ENCODE measurements at places on chromosomes 6 and 20.
A peak's percentile ranks its signal among the peaks of the same experiment; 100 is the strongest.

DNA sequence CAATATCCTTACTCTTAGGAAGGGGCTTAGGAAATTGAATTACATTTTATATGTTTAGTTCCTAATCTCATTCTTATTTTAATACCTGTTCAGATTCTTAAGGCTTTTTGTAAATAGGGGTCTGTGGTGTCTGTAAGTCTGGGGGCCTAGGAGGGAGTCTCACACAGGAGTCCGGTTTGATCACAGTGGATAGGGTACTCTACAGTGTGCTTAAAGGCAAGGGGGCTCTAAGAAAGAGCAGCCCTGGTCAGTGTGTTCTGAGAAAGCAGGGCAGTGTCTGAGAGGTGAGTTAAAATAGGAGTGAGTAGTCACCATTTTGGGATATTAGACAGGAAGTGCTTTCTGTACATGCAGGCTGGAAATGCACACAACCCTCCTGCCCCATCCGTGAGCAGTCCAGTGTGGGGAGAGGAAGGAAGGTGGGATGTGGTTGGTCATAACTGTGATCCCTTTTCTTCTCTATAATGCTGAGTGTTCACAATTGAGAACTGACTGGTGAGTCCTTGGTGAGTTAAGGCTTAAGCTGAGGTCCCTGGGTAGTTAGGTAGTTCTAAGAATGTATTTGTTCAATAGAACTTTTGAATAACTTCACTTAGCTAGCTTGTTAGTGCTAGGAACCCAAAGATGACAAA, 50.0 kb downstream of the CDKAL1 start:
- no peak for DNase-seq

DNA sequence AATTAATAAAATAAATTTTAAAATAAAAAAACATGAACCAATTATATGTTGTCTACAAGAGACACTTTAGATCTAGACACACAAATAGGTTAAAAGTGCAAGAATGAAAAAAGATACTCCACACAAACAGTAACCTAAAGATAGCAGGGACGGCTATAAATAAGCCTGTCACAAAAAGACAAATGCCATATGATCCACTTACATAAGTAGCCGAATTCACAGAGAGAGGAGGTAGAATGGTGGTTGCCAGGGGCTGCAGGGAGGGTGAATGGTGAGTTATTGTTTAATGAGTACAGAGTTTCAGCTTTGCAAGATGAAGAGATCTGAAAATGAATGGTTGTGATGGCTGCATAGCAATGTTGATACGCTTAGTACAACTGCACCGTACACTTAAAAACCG, 32.7 kb downstream of the KATNA1 start:
- DNase-seq, result no peak

- no peak for DNase-seq
These were observed 28.3 kb upstream of the CD83 start for GRCh38 chr6:14089224-14089623.

DNA sequence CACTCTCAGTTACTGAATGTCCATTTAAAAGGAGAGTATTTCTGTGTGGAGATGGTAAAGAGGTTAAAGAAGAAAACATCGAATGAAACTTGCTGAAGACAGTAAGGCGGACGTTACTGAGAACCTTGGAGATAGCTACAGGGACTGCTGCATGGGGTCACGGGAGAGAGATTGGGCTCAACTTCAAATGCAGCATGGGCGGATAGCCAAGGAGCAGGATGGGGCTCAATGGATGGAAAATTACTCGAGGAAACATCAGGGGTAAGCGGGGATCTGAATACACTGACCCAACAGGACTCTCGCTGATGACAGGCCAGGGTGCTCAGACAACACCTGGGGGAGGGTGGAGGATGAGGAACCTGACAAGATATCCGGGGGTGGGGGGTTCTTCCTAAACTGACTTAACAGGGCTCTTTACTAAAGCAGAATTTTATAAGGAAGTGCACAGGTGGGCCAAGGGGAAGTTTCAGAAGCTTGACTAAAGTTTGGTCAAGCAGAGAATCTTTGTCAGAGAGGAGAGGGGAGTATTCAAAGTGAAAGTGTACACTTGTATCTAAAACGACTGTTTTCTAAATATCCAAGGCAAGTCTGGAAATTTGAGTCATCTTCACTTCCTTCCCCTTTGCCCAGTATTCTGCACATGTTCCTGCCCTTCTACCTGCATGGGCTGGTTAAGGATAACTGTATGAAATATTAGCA, 22.8 kb downstream of the ECT2L start:
- DNase-seq, result peak; percentile 47

GRCh38 chr20:37471741-37472235, 49.3 kb upstream of the NNAT start:
- DNase-seq, result no peak

DNA sequence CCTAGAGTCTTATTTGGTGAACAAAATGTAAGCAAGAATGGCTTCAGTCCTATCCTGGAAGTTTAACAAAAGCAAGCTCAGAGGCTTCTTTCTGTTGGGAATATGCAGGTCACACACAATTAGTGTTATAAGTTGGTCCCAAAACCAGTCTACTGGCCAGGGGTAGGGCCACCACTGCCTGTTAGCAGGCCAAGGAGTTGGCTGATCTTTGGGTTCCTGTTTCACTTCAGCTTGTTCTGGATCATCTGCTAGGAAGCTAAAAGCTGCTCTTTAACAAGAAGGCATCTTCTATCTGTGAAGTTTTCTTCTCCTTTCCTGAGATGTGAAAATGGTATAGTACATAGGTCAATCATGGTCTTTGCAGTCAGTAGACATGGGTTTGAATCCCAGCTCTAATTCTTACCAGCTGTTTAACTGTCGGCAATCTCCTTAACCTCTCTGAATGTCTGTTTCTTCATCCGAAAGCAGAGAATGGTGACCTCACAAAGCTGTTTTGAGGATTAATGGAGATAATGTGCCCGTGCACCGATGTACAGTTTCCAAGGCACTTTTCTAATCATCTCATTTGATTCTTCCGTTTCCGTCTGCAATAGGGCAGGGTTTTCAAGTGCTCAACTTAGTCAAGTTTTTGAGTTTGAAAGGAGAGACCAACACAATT, 271.2 kb upstream of the TAB2 start:
- no peak for DNase-seq

DNA sequence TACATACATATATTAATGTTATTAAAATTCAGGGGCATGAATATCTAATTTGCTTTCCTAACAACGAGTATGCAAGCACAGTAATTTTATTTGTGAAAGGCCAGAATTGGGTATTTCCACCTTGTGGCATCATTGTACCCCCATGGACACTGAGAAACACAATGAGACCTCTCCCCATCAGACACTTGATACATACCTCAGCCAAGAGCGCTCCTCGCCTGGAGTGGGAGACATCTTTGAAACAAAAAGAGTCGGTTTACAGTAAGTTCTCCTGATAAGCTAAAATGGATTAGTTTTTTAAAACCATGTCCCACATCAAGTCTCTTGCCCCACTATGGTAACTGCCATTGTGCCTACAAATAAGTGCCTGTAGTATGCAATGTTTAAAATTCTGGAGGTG, 2.1 kb downstream of the CNR1 start:
- DNase-seq, result no peak

GRCh38 chr6:124747349-124747748, 214.9 kb upstream of the RNF217 start:
- no peak for DNase-seq

DNA sequence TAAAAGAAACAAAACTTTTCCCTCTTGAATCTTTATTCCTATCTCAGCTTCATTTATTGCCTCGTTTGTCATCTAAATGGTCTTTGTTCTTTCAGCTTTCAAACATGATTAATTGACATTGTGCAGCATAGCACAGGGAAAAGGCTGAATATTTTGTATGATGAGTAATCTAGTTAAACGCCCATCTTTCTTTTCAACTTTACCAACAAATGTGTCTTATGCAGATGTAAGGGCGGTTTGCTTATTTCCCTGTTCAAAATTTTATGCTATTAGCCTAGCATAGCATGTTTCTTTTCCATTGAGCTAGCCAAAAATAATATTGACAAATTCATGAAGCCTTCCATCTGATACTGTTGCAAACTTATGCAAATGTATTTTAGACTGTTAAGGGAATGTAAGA, 176.4 kb upstream of the AKAP12 start:
- DNase-seq, result peak; percentile 39

GRCh38 chr6:8993111-8993510, 557.8 kb upstream of the SLC35B3 start:
- DNase-seq, result peak; percentile 66

- no peak for DNase-seq
These were observed 94.7 kb upstream of the AGPAT4 start for GRCh38 chr6:161368514-161368913.

DNA sequence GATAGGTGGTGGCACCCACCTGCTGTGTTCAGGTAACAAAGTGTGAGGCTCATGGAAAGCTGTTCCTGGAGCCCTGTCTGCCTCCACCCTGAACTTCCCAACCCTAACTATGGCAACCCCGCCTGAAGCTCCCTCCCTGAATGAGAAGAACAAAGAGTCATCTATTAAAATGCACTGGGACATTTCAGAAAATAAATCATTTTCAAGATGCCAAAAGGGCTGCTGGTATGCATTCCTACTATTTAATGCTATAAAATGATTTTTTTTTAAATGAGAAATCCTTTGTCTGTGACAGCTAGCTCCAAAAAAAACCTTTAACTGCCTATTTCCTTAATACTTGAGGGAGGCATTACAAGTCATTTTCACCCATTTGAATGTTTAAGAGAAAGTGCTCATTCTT, 84.3 kb upstream of the MRPS10 start:
- DNase-seq, result no peak

- no peak for DNase-seq
These were observed 11.6 kb downstream of the TNFAIP3 start for GRCh38 chr6:137878486-137879285.

DNA sequence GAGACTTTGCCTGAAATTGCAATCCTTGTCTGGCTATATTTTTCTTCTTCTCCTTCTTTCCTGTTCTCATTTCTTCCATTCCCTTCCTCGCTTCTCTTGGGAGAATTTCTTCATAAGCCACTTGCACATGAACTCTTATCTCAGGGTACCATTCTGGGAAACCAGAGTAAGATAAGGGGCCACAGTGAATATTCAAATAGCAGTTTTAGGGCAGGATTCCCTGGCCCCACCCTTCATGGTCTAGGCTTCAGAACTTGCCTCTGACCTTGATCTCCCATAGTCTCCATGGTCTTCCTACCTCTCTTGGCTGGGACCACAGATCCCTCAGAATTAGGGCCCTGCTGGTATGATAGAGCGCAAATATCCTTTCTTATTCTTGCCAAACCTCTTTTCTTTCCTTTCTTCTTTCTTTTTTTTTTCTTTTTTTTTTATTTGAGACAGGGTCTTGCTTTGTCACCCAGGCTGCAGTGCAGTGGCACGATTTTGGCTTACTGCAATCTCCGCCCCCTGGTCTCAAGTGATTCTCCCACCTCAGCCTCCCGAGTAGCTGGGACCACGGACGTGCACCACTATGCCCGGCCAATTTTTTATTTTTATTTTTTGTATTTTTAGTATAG, 123.0 kb upstream of the CITED2 start:
- DNase-seq, result no peak

GRCh38 chr6:135739288-135739687, 112.2 kb upstream of the PDE7B start:
- no peak for DNase-seq
